Ovary (tissue), 10 donors: ENCODE measurements at places on chromosomes 16 and 17. TPM values are rescaled to one million over a fixed set of nuclear protein-coding genes. Genes with fewer than 3 reads are reported as not detected.

- no peak for DNase-seq
Observed at GRCh38 chr17:78197147-78197832, 10.1 kb downstream of the AFMID start.

The GAS7 gene
- 15.0 TPM for total RNA-seq

- DNase-seq: no peak
Observed at GRCh38 chr16:53530046-53530445, 27.0 kb upstream of the AKTIP start.

The CD300H gene
- total RNA-seq: not detected

The GDPD3 gene
- 7.5 TPM for total RNA-seq

GRCh38 chr17:30477774-30478115 lies 537 bp downstream of the GOSR1 start:
- DNase-seq: no peak

- no peak for DNase-seq
Observed at GRCh38 chr16:14187517-14188338, 116.6 kb downstream of the MRTFB start.

- DNase-seq: no peak
Observed at GRCh38 chr16:72621651-72622050, 426.3 kb downstream of the ZFHX3 start.

DNA sequence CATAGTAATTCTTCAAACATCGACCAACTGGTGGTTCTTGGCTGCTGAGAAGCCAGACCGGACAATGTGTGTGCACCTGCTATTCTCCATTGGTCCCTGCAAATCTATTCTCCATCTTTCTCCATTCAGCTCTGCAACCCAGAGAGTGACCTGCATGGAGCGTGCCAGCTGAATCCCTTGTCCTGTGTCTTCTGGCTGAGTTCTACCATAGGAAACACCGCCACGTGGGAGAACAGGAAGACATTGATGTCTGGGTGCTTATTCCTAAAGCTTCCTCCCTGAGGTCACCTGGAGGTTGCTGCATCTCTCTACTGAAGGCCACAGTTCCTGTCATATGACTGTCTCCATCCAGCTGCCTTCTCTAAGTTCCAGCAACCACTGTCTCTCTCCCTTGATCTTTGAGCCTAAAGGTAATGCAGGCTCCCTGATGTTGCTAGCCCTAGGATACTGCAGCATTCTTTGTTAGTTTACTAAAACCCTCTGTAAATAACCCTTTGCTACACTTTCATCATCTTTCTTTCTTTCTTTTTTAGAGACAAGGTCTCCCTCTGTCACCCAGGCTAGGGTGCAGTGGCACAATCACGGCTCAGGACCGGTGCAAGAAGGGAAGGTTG lies 10.6 kb upstream of the SMG1 start:
- DNase-seq: no peak

- DNase-seq: no peak
Observed at GRCh38 chr16:6345090-6345489, 987.6 kb upstream of the RBFOX1 start.

- no peak for DNase-seq
Observed at GRCh38 chr16:2968368-2968737, 795 bp upstream of the PAQR4 start.
